ENCODE measurements at places on chromosomes 6 and 20.

GRCh38 chr6:26431258-26432172 lies 8.8 kb upstream of the BTN3A3 start:
- no peak for DNase-seq

DNA sequence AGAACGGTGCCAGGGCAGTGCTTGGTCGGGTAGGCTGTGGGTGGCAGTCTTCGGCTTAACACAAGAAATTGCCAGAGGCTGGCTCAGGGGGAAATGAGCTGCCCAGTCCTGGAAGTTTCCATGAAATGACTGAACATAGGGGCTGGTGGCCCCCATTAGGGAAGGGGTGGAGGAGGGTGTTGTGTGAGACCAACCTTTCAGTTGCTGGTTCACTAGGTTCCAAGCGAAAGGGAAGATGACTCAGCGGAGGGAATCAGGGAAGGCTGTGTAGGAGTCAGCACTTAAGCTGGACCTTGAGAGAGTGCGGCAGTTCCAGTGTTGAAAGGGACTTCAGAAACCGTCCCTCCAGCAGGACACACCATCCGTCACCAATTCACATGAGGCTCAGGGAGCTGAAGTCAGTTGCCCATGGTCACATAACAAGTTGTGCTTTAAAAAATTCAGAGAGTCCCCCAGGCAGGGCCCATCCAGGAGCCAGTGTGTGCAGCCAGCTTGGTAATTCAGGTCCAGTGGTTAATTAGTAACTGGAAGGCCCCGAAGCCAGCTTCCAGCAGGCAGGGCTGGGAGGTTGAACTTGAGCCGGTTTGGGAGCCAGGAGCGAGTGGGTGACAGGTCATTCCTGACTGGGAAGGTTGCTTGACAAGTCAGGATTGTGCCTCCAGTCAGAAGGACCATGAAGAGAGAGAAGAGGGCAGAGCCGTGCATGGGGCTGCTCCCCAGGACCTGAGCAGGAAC lies at the start of gene SGK2:
Gene SGK2 (plus strand): TSS at position 616 of the 735 bp plus-strand sequence. CDS start 7,469 bp downstream, outside the sequence.
- DNase-seq = no peak

DNA sequence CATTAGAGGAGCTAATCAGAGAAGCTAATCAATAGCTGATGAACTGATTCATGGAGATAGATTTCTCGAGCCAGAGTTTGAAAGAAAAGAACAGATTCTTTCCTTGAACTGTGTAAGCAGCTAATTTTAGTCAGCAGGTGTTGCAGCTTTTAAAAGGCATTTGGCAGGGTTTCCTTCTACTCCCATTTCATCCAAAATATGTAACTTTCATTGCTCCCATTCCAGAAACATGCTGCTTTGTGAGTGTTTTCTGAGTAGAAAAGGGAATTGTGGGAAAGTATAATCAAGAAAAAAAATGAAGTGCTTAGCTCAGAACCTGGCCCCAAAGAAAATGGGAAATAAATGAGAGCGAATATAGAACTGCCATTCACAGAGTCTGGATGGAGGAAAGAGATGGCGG lies 20.8 kb downstream of the SLC35F1 start:
- DNase-seq = no peak

DNA sequence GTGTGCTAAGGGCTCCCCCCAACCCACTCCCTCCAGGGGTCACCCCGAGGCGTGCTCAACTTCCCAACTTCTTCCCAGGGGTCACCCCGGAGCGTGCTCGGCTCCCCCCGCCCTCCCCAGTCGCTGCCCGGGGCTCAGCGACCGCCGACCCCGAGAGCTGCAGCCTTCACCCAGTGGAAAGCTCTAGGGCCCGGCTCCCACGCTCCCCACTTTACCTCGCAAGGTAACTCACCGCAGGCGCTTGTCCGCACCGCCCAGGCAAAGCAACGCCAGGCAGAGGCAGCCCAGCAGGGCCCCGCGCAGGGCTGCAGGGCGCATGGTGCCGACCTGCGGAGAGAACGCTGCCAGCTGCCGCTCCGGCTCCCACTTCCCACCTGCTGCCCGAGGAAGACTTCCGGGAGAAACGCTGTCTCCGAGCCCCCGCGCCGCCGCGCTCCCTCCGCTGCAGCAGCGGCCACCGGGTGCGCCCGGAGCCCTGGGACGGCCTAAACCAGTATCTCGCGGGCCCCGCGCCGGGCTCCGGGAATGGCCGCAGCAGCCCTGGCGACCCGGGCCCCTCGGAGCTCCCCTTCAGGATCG lies 396 bp downstream of the RNASET2 start:
- DNase-seq = peak; percentile 49

DNA sequence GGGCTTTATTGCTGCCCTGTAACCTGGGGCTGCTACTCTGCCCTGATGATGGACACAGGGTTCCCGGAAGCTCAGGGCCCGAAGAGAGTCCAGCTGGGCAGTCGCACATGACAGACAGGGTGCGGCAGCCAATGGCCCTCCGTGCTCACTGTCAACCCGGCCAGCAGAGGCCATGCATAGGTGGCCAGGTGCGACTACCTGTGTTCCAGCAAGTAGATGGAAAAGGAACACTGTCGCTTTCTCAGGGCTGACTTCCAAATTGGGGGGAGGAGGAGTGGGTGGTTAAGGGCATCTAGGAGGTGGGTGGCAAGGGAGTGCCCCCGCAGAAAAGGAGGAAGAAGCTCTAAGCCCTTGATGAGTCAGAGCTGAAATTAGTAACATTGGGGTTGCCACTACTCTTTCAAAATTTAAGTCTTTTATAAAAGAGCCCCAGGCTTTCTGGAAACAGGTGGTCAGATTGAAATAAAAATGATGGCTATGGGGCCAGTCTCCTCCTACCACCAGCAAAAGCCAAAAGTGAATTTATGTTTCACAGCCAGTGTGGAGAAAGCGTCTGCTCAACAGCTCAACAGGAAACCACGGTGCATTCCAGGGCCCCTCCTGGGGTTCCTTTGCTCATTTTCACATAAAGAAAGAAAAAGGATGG lies 2.3 kb upstream of the RAMACL start:
- no peak for DNase-seq

- no peak for DNase-seq
Observed at GRCh38 chr6:99611148-99611547, 4.5 kb downstream of the PRDM13 start.

DNA sequence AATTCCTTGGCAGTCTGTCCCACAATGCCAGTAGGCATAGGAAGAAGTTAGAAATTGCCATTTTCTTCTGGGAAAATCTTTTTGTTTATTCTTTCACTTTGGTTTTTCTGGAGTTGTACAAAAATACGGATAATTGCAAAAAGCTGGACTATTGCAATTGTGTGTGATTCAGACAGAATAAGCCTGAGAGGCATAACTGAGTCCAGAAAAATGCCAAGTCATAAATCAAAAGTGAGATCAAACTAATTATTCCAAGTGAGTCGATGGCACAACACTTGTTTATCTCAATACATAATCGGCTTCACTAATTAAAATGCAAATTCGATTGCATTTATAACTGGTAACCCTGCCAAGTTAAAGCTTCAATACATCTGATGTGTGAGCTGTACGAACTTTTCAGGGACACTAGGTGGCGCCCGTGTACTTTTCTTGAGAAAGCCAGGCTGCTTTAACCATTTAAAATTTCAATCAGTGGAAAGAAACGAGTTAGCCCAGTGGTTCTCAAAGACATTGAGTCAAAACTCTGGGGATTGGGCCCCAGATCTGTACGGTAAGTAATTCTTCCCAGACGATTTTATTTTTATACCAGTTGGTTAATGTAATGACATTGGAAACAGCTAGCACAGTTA lies 102.6 kb downstream of the LAMP5 start:
- DNase-seq = peak; percentile 60

GRCh38 chr6:170178561-170179477 lies 112.1 kb downstream of the DLL1 start:
- no peak for DNase-seq

GRCh38 chr6:29909985-29910384 lies 32.3 kb upstream of the HLA-A start:
- no peak for DNase-seq

GRCh38 chr6:160161647-160161986 lies 40.0 kb downstream of the SLC22A1 start:
- no peak for DNase-seq

GRCh38 chr20:57126481-57127092 lies 139.9 kb downstream of the BMP7 start:
- no peak for DNase-seq

DNA sequence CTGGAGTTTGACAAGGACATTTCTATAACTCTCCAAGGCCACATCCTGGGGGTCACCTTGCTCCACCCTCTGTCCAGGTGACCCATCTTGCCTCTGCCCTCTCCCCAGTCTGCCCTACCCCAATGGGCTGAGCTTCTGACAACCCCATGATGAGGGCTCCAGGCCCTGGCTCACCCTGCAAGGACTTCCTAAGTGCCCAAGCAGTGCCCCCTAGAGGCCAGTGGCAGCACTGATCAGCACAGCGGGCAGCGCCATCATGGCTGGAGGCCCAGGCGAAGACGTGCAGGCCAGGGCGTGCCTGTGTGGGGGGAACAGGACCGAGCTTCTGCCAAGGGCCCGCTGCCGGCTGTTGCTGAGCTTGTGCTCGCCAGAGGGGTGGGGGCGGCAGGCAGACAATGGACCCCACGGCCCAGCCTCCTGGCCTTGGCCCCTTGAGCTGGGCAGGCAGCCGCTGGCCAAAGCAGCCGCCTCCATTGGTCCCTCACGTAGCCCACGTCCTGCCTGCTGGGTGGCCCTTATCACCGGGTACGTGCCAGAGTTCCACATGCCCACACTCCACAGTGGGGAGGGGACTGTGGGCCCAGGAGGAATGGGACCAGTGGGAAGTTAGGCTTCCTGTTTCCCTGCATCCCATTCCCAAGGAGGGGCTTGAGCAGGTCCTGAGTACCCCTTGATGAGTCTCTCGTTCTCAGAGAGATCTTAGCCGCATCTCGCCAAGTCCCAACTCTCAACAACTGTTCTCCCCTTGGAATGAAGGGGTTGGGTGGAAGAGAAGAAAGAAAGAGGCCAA lies 64.3 kb downstream of the MRPL14 start:
- DNase-seq = peak; percentile 77

GRCh38 chr6:19153270-19153980 lies 683.7 kb upstream of the ID4 start:
- DNase-seq = no peak

GRCh38 chr6:107564589-107564951 lies 74.7 kb downstream of the SOBP start:
- DNase-seq = no peak

DNA sequence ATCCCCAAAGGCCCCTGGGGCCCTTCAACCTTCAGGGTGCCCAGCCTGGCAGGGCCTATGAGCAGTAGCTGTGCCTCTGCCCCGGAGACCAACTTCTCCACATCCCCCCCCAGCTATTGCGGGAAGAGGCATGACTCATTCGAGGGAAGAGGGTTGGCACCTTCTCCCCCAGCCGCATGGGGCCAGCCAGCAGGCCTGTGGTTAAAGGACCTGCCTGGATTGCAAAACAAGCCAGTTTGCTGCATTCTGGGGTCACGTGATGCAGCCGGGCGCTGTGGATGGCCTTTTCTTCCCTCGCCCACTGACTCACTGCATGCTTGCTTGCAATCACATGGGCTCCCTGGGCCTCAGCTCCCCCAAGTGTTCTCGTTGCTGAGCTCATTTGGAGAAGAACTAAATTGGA lies 182.5 kb downstream of the MAFB start:
- DNase-seq = peak; percentile 32

GRCh38 chr6:79305020-79305419 lies 70.5 kb upstream of the HMGN3 start:
- no peak for DNase-seq

GRCh38 chr20:18796282-18796833 lies 17.2 kb upstream of the SCP2D1 start:
- DNase-seq = peak; percentile 5

DNA sequence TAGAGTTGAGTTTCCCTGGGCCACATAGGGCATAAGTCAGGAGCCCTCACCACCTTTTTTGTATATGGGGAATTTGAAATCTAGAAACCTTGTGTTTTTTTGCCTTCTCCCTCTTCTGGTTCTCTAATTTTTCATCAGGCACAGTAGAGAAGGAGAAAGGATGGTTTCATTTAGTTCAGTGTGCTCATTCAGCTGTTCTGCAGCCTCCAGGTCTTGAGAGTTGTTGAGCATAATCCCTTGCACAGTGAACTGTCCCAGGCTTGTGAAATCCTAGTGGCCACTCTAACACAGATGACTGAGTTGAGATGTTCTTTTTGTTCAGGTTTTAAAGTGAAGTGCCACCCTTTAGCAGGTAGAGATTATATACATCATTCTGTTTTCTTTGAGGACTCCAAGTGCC lies 183.5 kb downstream of the CDKAL1 start:
- no peak for DNase-seq

DNA sequence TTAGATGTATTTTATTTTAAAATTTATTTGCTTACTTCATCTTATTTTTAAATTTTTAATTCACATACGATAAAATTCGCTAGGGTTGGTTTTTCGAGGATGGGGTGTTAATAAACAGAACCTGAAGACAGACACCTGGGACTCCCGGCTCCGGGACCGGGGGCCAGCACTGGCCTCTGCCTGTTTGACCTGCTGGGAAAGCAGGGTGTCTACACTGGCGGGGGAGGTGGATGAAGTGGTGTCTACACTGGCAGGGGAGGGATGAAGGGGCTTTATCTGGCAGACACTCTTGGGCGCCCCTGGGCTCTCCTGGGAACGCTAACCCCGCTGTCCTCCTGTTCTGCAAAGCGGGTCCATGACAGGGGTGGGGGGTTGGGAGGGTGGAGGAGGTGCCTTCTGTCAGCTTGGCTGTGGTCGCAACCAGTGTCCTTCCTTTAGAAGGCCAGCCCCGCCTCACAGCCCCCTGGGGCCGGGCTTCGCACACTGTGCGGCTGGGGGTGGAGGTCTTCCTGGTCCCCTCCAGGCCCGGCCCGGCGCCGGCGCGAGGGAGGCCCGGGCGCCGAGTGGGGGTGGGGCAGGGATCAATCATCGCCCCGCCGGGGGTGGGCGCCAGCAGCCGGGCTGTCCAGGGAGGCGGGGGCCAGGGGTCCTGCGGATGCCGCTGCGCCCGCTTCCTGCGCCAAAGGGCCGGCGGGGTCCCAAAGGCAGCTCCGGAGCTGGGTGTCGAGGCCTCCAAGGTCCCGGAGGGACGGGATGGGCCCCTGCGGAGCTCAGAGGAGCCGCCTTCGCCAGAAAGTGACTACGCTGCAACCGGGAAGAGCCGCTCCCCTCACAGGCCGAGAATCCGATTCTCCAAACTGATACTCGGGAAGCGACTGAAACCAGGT lies 1.8 kb downstream of the GATA5 start:
- no peak for DNase-seq

- no peak for DNase-seq
Observed at GRCh38 chr6:52666523-52666922, 4.4 kb upstream of the TMEM14A start.

DNA sequence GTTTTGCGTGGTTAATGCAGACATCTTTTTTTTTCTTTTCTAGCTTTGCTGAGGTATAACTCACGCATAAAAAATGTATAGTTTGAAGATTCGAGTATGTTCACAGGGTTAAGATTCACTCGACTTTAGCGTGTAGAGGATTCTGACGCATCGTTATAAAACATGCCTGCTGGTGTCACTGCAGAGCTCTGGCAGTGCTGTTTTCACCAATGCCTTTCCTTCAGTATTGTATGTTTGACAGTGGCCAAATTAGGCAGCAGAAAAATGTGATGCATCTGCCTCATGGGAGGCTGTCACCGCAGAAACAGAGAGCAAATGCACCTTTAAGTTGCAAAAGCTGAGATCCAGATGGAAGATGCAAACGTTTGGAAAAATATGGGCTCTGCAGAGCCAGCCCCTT lies 18.0 kb upstream of the SIRPB2 start:
- peak; percentile 42 for DNase-seq

Measured in activated CD4-positive, alpha-beta T cell treated with anti-CD3 and anti-CD28 coated beads for 48 hours (primary cell).